ENCODE measurements at places on chromosomes 16 and 17.

DNA sequence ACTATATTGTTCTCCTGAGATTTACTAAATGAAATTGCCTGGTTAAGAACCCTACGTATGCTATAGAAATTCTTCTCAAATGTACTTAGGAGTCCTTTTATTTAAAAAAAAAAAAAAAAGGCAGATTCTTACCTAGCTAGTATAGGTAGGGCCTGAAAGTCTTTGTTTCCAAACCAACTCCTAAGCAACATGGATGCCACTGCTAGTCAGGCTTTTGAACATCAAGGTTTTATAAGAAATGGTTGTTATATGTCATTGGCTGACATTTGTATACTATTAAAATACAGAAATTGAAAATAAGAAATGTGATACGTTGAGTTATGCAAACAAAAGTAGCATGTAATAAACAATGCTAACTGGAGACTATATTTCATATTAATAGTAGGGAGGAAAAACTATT lies 1.2 kb downstream of the EVI2A start:
- no peak overlapping the region for H3K4me3 ChIP-seq
- H3K27me3 ChIP-seq = no peaks in the 10 kb centered on the region
- H3K27ac ChIP-seq = no peak overlapping the region
- no peaks in the 10 kb centered on the region for H3K4me1 ChIP-seq
- no peaks in the 10 kb centered on the region for H3K36me3 ChIP-seq
- no peak for DNase-seq

DNA sequence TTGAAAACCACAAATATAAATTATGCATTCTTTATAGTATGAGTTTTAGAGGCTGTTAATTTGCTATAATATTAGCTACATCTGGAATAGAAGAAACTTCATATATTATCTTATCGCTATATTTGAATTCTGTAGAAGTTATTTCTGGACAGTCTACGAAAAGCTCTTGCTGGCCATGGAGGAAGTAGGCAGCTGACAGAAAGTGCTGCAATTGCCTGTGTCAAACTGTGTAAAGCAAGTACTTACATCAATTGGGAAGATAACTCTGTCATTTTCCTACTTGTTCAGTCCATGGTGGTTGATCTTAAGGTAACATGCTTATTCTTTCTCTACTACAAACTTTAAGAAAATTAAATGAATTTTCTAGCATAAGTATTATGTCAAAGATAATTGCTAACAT lies 96.8 kb downstream of the OMG start:
- H3K27ac ChIP-seq = no peak overlapping the region
- DNase-seq = no peak
- H3K4me1 ChIP-seq = peaks cover 2% of the 10 kb centered on the region
- H3K4me3 ChIP-seq = no peak overlapping the region

GRCh38 chr17:10460062-10460461 lies 9.3 kb downstream of the MYH4 start:
- H3K27ac ChIP-seq = no peak overlapping the region
- no peaks in the 10 kb centered on the region for H3K4me1 ChIP-seq
- H3K36me3 ChIP-seq = no peaks in the 10 kb centered on the region
- H3K27me3 ChIP-seq = no peaks in the 10 kb centered on the region

- H3K4me1 ChIP-seq = peaks cover 17% of the 10 kb centered on the region
- no peak overlapping the region for H3K27ac ChIP-seq
- peak; percentile 45 for DNase-seq
- no peak overlapping the region for H3K4me3 ChIP-seq
- no peaks in the 10 kb centered on the region for H3K36me3 ChIP-seq
- no peaks in the 10 kb centered on the region for H3K27me3 ChIP-seq
These were observed 11.9 kb downstream of the GSE1 start for GRCh38 chr16:85625053-85625452.

GRCh38 chr17:14202388-14203166 lies 34.1 kb downstream of the CDRT15 start:
- H3K27ac ChIP-seq = no peak overlapping the region
- no peaks in the 10 kb centered on the region for H3K36me3 ChIP-seq
- peaks cover 11% of the 10 kb centered on the region for H3K4me1 ChIP-seq
- H3K4me3 ChIP-seq = no peak overlapping the region
- DNase-seq = no peak

- no peaks in the 10 kb centered on the region for H3K4me1 ChIP-seq
- H3K27me3 ChIP-seq = no peaks in the 10 kb centered on the region
- peaks cover 6% of the 10 kb centered on the region for H3K36me3 ChIP-seq
These were observed 92.4 kb downstream of the KPNA2 start for GRCh38 chr17:68127914-68128313.

GRCh38 chr16:29678691-29679267 lies at the start of gene QPRT:
QPRT (plus strand) TSS chr16:29679180; CDS start chr16:29679198, 18 bp downstream.
- DNase-seq = peak; percentile 70
- H3K27ac ChIP-seq = peak within 1 kb of the TSS; percentile 82
- peaks cover 3% of the 10 kb centered on the region for H3K4me1 ChIP-seq
- peaks cover 2% of the 10 kb centered on the region for H3K36me3 ChIP-seq
- no peaks in the 10 kb centered on the region for H3K27me3 ChIP-seq

DNA sequence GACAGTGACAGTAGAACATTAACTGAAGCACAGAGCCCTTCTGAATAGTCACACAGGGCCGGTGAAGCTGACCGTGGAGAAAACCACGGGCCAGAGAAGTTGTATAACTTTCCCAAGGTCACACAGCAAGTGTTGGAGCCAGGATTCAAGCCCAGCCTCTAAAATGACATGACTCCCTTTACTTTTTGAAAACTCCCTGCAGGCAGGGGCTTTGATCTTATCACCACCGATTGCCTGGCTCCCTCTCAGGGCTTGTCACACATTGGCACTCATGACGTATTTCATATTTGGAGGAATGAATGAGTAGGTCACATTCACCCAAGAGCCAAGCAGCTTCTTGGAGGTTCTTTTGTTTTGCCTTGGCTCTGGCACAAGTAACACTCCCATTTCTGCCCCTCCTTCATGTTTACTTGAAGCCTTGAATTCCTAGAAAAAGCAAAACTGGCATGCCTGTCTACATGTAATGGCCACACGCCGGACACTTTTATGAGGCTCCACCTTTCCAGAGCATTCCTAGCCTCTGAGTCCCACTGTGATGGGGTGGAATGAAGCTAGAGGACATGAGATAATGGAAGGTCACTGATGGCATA lies 13.3 kb upstream of the RBBP6 start:
- H3K36me3 ChIP-seq = no peaks in the 10 kb centered on the region
- no peaks in the 10 kb centered on the region for H3K27me3 ChIP-seq
- no peaks in the 10 kb centered on the region for H3K4me1 ChIP-seq
- H3K27ac ChIP-seq = no peak overlapping the region

DNA sequence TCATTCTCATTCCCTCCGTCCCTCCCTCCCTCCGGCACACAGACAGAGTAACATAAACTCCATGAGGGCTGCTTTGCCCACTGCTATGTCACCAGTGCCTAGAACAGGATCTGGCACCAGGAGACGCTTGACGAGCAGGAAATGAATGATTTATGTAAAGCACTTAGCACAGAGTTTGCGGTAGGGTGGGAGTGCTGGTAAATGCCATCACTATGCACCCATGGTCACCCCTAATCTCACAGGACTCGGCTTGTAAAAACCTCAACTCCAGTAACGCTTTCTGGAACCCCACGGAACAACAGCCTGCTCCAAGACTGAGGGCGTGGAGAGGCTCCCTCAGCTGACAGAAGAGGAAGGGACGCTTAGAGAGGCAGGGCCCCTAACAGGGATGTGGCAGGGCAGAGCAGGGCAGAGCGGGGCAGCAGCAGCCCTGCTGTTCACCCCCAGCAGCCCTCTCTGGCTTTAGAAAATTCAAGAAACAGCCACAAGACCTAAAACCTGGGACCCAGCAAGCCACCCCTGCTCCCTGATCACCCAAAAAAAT lies 156.9 kb downstream of the C16orf78 start:
- no peaks in the 10 kb centered on the region for H3K4me1 ChIP-seq
- H3K36me3 ChIP-seq = no peaks in the 10 kb centered on the region
- DNase-seq = no peak
- no peak overlapping the region for H3K27ac ChIP-seq

DNA sequence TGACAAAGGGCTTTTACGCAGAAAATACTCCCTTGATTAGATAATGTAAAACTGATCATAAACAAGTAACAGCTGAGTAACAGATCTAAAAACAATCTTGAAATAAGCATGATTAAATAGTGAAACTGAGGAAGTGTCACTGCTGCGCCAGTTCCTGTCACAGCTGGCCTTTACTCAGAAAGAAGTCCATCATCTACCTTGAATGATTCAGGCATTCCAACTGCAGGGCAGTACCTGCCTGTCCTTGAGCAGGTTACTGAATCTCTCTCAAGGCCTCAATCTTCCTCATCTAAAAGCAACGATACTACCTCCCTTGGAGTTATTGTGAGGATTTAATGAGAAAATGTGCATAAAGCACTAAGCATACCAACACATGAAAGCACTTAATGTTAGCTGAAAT lies 12.7 kb downstream of the PHLPP2 start:
- no peaks in the 10 kb centered on the region for H3K27me3 ChIP-seq
- H3K36me3 ChIP-seq = no peaks in the 10 kb centered on the region
- DNase-seq = no peak
- no peak overlapping the region for H3K4me3 ChIP-seq

GRCh38 chr17:75909051-75909811 lies 4.5 kb upstream of the MRPL38 start:
- H3K36me3 ChIP-seq = no peaks in the 10 kb centered on the region
- H3K27me3 ChIP-seq = no peaks in the 10 kb centered on the region
- peaks cover under 1% of the 10 kb centered on the region for H3K4me1 ChIP-seq
- no peak overlapping the region for H3K27ac ChIP-seq

- H3K4me1 ChIP-seq = no peaks in the 10 kb centered on the region
- H3K4me3 ChIP-seq = no peak overlapping the region
- no peaks in the 10 kb centered on the region for H3K27me3 ChIP-seq
- no peaks in the 10 kb centered on the region for H3K36me3 ChIP-seq
These were observed 74.8 kb downstream of the IRX6 start for GRCh38 chr16:55398762-55399161.

DNA sequence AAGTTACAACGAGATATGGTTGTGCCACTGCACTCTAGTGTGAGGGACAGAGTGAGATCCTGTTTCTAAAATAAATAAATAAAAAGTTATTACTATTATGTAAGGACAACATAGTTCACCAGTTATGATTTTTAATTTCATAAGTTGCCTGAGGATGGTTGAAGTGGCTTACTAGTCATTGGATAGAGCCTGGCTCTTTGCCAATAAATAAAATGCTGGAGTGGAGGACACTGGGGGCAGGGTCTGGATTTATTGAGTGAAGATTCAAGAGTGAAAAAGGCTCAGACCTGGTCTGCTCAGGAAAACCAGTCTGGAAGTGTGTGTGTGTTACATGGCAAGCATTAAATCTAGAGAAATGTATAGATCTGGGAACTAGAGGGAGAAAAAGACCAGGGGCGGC lies 2.1 kb downstream of the STARD3 start:
- H3K36me3 ChIP-seq = no peaks in the 10 kb centered on the region
- H3K4me1 ChIP-seq = peaks cover 47% of the 10 kb centered on the region
- H3K4me3 ChIP-seq = no peak overlapping the region
- H3K27ac ChIP-seq = no peak overlapping the region
- no peak for DNase-seq
- no peaks in the 10 kb centered on the region for H3K27me3 ChIP-seq

DNA sequence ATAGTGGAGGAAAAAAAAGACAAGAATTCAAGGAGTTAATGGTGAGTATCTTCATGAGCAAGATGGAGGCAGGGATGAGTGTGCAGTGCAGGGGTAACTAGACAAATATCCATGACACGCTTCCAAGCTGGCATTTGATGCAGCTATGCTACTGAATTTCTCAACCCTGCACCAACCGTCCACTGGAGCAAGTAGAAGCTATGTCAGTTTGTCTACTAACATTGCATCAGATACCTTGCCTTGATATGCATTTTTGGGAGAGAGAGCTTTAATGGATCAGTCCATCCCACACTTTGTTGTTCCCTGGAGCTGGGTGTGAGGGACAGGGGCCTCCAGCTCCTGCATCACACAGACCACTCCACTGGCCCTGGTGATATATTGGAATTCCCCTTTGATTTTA lies 16.4 kb downstream of the CCL11 start:
- no peak overlapping the region for H3K27ac ChIP-seq
- H3K4me3 ChIP-seq = no peak overlapping the region
- DNase-seq = no peak
- H3K4me1 ChIP-seq = no peaks in the 10 kb centered on the region

DNA sequence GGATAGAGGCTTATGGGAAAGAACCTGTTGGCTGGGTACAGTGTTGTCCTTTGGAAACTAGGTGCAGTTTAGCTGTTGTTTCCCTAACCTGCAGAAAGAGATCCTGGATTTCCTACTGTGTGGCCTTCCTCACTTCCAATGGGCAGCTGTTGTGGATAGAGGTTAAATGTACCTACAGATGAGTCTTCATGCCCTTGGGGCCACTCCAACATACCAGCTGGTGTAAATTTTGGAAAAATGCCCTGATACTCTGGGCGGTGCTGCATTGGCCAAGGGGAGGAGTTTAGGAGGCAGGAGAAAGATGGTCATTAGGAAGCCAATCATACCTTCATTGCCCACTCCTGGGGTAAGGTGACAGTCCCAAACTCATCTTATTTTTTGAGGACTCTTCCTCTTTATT lies 70.2 kb downstream of the SNX11 start:
- H3K27me3 ChIP-seq = no peaks in the 10 kb centered on the region
- no peaks in the 10 kb centered on the region for H3K36me3 ChIP-seq
- DNase-seq = no peak
- no peak overlapping the region for H3K27ac ChIP-seq
- no peak overlapping the region for H3K4me3 ChIP-seq

DNA sequence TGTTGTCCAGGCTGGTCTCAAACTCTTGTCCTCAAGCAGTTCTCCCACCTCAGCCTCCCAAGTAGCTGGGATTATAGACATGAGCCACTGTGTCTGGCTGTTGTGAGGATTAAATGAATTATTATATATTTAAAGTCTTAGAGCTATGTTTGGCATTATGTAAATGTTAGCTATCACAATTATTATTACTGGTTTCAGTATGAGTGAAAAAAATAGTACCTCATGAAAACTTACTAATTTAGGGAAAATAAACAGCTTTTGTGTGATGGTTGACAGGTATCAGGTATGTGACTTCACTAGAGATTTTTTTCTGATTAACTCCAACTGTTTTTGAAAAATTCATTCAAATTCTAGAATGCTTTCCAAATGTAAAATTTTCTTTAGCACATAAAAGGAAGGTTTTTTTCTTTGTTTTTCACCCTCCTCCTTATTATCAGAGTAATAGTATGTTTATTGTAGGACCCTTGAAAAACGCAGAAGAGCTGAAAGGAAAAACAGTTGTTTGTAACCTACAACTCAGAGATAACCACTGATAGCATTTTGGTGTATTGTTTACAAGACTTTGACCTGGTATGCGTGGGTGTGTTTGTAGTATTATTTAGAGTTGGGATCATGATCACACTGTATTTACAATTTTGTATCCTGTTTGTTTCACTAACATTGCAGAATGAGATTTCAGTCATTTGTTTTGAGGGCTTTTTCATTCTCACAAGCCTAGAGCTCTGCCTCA lies 13.2 kb downstream of the NLK start:
- no peak overlapping the region for H3K4me3 ChIP-seq
- H3K4me1 ChIP-seq = peaks cover 18% of the 10 kb centered on the region
- H3K27me3 ChIP-seq = no peaks in the 10 kb centered on the region
- no peak for DNase-seq

DNA sequence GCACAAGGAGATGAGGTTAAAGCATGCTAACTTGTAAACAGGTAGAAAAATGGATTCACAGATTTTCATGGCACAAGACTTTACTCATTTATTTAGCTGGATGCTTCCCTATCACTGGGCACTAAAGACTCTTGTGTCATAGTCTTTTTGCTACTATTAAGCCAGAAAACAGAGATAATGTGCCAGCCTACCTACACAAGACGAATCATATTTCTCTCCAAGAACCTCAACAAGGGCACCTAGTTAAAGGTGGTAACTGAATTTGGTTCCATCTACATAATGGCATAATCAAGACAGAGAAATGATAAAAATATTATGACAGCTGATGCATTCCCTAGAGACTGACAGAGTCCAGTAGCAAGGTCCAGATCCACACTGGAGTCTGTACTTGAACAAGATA lies 3.8 kb downstream of the NACA2 start:
- no peak overlapping the region for H3K27ac ChIP-seq
- H3K27me3 ChIP-seq = no peaks in the 10 kb centered on the region
- DNase-seq = no peak

Data from liver (tissue), 10 donors.